ENCODE measurements at places on chromosomes 12 and 14.

DNA sequence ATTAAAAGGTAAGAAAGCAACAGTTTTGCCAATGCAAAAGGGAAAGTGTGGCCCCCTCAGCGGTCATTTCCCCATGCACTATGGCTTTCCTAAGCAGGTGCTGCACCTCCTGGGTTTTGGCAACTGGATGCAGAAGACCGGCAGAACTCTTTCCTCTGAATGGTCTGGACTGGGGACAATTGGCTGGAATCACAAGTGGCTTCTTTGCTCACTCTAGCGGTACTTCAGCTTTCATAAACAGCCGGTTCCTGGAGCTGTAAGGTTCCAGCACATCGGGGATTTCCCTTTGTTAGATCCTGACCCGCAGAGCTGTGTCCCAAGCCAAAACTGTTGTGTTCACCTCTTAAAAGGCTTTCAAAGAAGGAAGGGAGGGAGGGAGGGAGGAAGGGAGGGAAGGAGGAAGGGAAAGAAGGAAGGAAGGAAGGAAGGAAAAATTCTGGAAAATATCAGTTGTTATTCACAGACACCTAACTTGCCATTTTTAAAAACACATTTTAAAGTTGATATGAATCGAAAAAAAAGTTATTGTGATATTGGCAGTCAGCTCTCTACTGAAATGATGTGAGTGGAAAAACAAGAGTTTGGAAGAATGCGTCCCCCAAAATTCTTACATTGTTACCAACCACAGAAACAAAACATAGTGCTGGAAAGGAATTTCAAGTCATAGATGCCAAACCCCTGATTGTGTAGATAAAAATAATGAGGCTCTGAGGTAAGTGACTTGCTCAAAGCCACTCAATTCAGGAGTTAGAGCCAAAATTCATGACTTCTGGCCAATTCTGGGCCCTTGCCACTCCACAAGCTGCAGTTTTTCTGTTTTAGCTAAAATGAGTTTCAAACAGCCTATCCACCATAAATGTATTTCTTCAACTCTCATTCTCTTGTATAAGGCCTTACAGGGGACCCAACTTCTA, 220.6 kb upstream of the HMGA2 start:
- DNase-seq = peak; percentile 22

- DNase-seq = no peak
Observed at GRCh38 chr12:618605-619004, 44.6 kb downstream of the NINJ2 start.

- DNase-seq = no peak
Observed at GRCh38 chr12:92365836-92366235, 220.2 kb upstream of the BTG1 start.

DNA sequence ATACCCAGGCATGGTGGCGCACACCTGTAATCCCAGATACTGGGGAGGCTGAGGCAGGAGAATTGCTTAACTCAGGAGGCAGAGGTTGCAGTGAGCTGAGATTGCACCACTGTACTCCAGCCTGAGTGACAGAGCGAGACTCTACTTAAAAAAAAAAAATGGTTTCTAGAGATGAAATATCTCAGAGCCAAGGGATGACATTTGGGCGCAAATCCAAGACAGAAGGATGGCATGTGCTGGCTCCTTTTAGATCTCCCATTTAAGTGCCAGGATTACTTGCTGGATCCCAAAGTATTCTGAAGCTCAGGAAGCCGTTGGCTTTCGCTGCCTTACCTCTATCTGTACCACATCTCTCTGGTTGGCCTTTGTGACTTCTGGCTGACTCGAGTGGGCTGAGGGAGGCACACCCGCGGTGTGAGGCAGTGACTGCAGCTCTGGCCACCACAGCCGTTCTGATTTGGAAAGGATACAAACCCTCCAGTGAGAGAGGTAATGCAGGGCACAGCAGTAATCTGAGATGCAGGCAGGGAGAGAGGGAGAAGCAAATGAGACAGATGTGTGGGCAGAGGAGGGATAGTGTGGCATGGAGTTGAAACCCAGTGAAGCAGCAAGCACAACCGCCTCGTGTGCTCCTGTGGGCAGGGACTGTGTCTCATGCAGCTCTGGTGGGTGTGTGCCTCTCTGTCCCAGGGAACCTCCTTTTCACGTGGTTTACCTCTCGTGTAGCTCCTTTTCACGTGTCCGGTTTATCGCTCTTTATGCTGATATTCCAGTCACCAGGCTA, 4.9 kb downstream of the B4GALNT3 start:
- DNase-seq = no peak

GRCh38 chr14:31877255-31877798, 199.8 kb upstream of the ARHGAP5 start:
- no peak for DNase-seq

- no peak for DNase-seq
Observed at GRCh38 chr12:130394906-130395305, 57.2 kb downstream of the PIWIL1 start.

DNA sequence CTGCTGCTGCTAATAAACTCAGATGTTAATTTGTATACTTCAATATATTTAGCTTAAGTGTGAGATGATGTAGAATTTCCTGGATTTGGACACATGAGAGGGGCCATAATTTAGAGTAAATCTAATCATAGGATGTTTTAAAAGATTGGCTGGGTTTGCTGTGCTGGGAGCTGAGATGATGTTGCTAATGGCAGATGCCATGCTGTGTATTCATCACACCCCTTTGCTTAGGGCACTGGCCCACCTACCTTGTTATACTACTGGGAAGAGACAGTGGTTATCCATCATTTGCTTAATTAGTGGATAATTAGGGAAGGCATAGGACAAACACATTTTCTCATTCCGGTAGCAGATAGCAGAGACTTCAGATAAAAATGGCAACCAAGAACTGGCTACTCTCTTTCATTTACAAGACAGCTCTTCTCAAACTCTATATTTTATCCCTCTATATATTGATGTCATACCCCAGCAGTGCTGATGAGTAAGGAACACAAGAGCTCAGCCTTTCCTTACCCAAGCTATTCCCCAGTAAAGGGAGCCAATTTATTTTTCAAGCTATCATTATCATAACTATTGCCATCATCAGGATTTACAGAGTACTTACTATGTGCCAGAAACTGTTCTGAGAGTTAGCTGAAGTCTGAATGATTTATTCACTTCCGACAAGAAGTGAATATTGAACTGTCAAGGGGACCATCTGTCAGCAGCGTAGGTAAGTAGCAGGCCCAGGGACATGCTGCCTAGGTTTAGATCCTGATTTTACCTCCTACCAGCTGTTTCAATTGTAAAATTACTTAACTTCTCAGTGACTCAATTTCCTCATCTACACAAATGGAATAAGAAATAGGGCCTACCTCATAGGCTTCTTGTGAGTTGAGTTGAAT, 204.6 kb upstream of the FLRT2 start:
- DNase-seq = no peak

DNA sequence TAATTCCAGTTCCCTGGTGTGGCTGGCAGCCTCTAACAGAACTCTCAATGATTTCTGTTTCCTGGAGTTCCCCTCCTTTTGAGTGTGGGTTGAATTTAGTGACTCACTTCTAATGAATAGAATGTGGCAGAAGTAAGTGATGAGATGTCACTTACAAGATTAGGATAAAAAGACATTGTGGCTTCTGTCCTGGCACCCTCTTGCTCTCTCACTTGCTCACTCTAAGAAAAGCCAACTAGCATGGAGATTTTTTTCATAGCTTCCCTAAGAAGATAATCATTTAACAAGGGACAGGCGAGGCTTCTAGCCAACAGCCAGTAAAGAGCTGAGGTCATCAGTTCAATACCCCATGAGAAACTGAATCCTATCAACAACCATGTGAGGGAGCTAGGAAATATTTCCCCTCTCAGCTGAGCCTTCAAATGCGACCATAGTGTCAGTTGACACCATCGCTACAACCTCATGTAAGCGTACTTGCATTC, 156.7 kb downstream of the TMTC3 start:
- no peak for DNase-seq

DNA sequence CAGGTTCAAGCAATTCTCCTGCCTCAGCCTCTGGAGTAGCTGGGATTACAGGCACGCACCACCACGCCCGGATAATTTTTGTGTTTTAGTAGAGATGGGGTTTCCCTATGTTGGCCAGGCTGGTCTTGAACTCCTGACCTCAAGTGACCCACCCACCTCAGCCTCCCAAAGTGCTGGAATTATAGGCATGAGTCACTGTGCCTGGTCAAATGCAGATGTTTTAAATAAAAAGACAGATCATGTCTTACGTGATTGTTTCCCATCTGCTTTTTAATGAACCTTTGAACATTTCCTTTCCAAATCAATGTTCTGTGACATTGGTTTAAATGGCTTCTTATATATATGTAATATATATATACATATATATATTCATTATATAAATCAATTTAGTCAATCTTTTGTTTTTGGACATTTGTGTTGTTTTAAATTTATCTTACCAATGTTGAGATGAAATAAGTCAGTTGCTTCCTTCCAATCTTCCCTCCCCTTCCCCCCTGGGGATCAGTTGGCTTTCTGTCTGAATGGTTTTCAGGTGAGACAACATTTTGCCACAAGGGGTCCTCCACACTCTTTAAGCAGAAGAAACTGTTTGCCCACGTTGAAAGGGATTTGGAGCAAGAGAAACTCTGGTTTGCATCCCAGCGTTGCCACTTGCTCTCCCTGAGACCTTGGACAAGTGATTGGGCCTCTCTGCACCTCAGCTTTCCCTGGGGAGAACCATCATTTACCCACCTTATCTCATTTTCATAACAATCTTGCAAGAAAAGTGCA, 47.6 kb upstream of the RBM19 start:
- DNase-seq = no peak

GRCh38 chr12:65948320-65949008, 124.2 kb downstream of the HMGA2 start:
- DNase-seq = peak; percentile 78

DNA sequence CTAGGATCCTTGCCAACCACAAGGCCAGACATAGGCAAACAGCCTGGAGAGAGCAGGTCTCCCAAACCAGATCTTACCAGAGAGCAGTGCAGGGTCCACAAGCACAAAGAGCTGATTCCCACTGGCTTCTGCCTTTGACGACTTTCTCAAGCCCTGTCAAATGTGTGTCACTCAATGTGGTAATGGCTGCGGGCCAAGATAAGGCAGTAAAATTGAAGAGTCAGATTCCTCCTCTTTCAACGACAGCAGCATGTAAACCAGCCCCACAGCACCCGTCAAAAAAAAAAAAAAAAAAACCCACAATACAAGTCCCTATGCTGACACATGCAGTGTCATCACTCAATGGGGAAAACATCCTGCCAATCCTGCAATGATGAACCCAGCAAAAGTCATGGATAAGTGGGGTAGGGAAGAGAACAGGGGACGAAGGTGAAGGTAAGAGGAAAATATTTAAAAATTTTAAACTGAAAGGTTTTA, at the start of gene STON2:
STON2 (minus strand) TSS at position 123 of the 477 bp plus-strand sequence. CDS start 1,942 bp downstream, outside the sequence.
- DNase-seq = no peak

Data from left cardiac atrium (tissue), 4 donors.